ENCODE measurements at places on chromosomes 12 and 14.
A peak's percentile ranks its signal among the peaks of the same experiment; 100 is the strongest.

- DNase-seq, result no peak
Observed at GRCh38 chr14:93212432-93212831, 5.4 kb downstream of the UBR7 start.

DNA sequence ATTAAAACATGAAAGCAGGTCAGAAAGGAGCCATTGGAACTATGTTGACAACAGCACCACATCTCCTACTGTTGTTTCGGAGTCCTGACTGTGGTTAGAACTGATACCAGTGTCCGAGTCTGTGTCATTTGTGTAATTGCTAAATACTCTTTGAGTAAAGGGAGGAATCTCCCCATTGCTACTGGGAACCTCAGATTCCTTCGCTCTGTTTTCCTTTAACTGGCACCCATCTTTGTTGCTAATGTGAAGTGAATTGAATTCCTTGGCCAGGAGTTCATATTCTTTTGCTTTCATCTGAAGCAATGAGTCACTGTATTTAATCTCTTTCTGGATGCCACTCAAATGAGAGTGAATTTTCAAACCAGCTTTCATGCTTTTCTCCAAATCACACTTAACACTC is 31.5 kb downstream of the RASSF9 start:
- DNase-seq, result no peak

- DNase-seq, result no peak
Observed at GRCh38 chr12:52311285-52311648, 9.9 kb downstream of the KRT83 start.

GRCh38 chr12:132214891-132215290 is 70.6 kb downstream of the NOC4L start:
- no peak for DNase-seq

- DNase-seq, result no peak
Observed at GRCh38 chr12:130179191-130179590, 16.9 kb downstream of the FZD10 start.

GRCh38 chr12:11565752-11566151 is 83.7 kb upstream of the ETV6 start:
- no peak for DNase-seq

- DNase-seq, result no peak
Observed at GRCh38 chr14:70213721-70214282, 25.1 kb upstream of the SLC8A3 start.

DNA sequence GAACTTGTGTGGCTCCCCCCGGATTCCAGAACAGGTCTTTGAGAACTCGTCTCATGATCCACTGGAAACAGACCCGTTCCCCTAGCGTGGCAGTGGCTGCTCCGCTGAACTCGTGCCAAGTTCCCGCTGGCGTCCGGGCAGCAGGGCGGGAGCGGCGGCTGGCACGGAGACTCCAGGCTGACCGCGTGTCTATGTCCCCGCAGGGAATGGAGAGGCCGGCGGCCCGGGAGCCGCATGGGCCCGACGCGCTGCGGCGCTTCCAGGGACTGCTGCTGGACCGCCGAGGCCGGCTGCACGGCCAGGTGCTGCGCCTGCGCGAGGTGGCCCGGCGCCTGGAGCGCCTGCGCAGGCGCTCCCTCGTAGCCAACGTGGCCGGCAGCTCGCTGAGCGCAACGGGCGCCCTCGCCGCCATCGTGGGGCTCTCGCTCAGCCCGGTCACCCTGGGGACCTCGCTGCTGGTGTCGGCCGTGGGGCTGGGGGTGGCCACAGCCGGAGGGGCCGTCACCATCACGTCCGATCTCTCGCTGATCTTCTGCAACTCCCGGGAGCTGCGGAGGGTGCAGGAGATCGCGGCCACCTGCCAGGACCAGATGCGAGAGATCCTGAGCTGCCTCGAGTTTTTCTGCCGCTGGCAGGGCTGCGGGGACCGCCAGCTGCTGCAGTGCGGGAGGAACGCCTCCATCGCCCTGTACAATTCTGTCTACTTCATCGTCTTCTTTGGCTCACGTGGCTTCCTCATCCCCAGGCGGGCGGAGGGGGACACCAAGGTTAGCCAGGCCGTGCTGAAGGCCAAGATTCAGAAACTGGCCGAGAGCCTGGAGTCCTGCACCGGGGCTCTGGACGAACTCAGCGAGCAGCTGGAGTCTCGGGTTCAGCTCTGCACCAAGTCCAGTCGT is 1.5 kb downstream of the APOLD1 start:
- DNase-seq, result peak; percentile 79

GRCh38 chr12:94305130-94305957 is 154.3 kb downstream of the CEP83 start:
- no peak for DNase-seq

- DNase-seq, result no peak
Observed at GRCh38 chr12:45907955-45908354, 82.4 kb downstream of the SCAF11 start.

DNA sequence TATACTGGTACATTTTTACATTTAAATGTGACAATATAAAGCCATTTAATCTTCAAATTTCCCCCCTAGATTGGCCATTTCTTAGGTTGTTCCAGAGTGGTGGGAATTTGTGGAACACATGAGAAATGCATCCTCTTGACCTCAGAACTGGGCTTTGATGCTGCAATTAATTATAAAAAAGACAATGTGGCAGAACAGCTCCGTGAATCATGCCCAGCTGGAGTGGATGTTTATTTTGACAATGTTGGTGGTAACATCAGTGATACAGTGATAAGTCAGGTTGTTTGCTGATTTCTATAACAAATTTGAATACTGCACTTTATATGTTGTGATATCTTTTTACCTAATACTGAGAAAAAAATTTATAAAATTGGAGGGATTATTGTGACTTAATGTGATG is 7.6 kb upstream of the ZNF410 start:
- no peak for DNase-seq

DNA sequence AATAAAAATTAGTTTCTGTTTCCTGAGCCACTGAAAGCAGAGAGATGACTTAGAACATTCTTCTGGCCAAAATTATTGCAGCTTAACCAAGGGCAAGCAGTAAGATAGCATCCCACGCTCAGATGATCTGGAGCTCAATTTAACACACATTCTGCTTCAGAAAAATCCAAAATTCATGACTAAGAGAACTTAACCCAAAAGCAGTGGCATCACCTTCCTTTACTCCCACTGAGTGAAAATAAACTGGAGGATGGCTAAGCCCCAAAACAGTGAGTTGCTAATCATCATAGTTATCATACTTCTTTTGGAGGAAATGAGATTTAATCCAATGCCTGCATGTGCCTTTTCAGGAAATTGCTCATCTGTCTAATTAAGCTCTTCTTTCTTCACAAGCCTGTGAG is 195.4 kb downstream of the DUSP6 start:
- no peak for DNase-seq

DNA sequence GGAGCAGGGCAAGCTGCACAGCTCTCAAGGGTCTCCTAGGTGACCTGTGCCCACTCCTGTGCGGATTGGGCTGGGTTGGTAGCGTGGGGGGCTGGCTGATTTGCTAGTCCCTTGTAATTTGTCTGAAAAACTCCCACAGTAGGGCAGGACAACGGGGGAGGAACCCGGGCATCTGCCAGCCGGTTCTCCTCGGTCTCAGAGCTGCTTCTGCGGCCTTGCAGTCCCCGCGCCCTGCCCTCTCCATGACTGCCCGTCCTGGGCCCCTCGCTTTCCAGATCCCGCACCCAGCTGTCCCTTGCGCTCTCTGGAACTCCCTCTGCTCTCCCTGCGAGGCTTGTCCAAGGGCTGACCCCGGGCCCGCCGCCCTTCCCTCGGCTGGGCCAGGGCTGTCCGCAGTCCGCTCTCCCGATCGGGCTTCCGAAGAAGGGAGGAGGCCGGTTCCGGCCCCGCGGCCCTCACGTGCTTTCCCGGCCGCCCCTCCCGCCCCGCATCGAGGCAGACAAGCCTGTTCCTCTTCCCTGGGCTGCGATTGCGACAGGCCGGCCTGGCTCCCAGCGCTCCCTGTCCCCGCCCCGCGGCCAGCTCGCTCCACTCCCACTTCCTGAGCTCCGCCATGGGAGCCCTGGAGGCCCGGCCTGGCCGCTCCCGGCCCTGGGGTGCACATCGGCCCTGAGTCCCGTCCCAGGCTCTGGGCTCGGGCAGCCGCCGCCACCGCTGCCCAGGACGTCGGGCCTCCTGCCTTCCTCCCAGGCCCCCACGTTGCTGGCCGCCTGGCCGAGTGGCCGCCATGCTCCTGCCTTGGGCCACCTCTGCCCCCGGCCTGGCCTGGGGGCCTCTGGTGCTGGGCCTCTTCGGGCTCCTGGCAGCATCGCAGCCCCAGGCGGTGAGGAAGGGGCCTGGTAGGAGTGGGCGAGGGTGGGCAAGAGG is at the start of gene LTBR:
Gene LTBR (plus strand): TSS at position 591 of the 927 bp plus-strand sequence. CDS start 197 bp downstream, at position 788.
- peak; percentile 82 for DNase-seq

- no peak for DNase-seq
Observed at GRCh38 chr12:52295663-52296062, 4.3 kb upstream of the KRT81 start.

DNA sequence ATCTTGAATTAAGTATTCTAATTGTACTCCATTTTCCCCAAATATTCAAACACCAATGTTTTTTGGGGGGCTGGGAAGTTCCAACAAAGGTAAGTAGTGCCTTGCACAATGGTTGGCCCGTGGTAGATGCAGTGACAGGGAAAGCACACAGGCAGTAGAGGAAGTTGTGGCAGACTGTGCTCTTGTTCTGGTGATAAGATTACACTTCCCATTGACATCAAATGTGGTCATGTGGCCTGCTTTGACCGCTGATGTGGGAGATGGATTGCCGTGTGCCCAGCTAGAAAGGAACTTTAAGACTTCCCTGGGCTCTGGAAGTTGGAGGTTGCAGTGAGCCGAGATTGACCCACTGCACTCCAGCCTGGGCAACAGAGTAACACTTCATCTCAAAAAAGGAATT is 223.8 kb downstream of the VRK1 start:
- DNase-seq, result no peak

DNA sequence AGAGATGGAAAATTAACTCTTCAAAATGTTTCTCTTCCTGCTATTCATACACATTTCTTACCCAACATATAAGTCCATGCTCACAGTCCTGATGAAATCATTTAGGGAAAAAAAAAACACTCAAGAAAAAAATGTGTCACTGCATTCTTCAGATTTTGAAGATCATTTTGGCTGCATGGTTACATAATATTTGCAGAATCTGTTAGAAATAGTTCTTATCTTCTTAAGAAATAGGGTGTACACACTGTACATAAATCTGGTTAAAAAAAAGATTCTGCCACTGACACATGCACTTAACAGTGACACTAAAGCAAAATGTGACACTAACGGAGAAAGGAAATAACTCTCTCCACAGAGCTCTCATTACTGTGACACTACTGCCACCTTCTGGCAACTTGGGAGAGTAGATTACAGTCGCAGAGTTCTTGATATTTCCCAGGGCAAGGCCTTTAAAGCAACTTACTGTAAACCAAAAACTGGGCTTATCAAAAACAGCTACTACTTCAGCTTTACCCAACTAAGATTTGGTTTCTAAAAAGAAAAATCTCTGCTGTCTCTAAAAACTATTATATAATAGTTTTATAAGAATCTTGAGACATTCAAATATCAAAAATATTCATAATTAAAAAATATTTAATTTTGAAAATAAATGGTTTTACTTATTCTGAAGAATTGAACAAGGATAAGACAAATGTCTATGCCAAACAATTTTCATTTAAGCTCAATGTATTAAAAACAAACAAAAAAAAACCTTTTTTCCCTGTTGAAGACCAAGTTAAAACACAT is 65.0 kb downstream of the SETD3 start:
- peak; percentile 77 for DNase-seq

- DNase-seq, result no peak
Observed at GRCh38 chr12:112595410-112595809, 176.7 kb downstream of the PTPN11 start.

DNA sequence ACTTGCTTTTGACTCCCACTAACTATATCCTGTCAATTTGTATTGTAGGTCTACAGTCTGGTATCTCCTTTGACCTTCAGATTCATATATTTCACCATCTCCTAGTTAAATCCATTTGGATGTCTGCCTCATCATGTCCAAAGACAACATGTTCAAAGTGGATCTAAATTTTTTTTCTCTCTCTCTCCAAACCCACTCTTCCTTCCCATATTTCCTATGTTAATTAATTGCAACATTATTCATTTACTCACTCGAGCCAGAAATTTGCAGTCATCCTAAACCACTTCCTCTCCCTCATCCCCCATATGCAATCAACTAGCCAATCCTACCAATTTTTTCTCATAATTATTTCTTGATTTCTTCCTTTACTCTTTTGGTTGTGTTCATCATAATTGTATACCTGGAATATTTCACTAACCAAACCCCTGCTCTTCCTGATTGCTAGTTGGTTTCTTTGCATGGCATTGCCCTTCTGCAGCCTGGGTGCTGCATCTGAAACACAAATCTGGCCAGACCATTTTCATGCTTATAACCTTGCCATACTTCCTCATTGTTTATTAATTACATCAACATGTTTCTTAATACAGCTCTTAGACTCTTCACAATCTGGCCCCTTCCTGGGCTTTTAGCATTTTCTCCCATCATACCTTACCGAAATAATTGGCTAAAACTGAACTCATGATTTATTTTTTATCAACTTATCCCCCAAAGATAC is 442.2 kb downstream of the ADAMTS20 start:
- no peak for DNase-seq

DNA sequence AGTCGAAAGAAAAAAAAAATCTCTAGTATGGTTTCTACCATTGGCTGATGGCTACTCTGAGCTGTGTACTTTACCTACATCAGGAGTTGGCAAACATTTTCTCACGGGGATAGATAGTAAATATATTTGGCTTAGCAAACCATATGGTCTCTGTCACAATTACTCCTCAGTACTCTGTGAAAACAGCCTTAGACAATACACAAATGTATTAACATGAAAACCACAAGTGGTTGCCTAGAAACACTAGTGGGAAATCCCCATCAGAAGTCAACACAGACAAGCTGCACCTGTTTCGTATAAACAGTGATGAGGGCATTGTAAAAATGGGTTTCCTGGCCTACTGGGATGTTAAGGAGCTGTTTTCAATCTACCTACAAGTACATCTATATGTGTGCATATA is 84.6 kb upstream of the NAV3 start:
- peak; percentile 6 for DNase-seq

GRCh38 chr12:125399489-125399888 is 334.3 kb downstream of the AACS start:
- no peak for DNase-seq

- peak; percentile 76 for DNase-seq
Observed at GRCh38 chr14:96424109-96424989, 32.4 kb downstream of the AK7 start.

DNA sequence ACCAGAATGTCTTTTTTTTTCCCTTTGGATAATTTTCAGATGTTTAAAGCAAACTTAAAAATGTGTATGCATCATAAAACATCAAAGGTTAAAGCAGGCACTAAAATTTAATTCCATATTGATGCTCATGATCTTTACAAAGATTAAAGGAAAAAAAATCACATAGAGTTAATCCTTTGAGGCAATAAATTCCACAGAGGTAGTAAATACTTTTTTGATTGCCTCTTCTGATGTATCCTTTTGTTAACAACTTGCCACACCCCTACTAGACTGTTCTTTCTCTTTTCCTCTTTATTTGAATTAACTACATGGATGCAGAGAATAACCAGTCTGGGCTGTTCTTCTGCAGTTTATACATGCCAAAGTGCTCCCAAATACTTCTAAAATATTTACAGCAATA is 45.2 kb upstream of the KCNJ8 start:
- no peak for DNase-seq

Data from SW 1271 (cell line).